ENCODE measurements at places on chromosomes 2 and 18.

DNA sequence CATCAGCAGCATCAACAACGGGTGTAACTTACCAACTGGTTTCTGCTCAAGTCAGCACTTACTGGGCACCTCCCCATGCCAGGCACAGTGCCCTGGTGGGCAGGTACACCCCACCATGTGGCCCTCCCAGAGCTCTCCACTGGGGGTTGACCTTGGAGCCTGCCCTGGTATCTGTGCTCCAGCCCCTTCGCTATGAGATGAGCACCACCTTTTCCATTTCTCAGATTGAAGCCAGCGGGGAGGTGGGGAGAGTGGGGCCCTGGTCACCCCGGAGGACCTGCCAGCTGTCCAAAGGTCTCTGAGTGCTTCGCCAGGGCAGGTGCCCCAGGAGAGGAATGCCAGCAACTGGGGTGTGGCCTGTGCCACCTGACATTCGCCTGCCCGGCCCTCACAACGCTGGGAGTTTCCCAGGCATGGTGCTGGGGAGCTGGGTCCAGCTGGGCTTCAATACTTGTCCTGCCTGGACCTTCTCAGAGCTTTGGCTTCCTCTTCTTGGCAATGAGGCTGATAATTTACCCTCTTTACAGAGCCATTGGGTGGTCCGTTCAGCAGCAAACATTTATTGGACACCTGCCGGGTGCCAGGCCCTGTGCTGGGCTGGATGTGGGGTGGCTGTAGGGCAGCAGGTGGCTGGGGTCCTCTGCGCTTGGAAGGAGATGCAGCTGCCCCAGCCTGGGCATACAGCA, 5.9 kb upstream of the ZAP70 start:
- no peak for DNase-seq

- DNase-seq, result no peak
These were observed 14.1 kb downstream of the MFF start for GRCh38 chr2:227339098-227339599.

- DNase-seq, result no peak
These were observed 37.4 kb downstream of the SMAD2 start for GRCh38 chr18:47893047-47893446.

GRCh38 chr2:129396980-129397599, 582.4 kb upstream of the RAB6C start:
- DNase-seq, result peak; percentile 21

GRCh38 chr2:45885171-45885621, 233.7 kb downstream of the PRKCE start:
- DNase-seq, result peak; percentile 20

GRCh38 chr18:76368976-76369375, 126.1 kb downstream of the ZNF516 start:
- DNase-seq, result no peak

DNA sequence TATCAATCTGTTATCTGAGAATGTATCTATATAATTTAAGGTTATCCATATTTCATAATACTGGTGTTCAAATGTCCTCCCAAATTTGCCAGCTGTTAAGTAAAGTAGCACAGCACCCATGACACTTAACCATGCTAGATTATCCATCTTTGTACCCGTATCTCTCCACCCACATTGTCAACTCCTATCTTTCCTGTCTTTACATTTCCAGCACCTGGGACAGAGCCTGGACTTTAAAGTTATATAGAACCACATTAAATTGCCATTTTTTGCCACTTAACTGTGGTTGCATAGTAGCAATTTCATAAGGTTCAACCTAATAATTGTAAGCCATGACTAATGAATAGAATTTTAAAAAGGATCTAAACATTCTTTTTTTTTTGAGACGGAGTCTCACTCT, 226.7 kb downstream of the NCKAP5 start:
- no peak for DNase-seq

DNA sequence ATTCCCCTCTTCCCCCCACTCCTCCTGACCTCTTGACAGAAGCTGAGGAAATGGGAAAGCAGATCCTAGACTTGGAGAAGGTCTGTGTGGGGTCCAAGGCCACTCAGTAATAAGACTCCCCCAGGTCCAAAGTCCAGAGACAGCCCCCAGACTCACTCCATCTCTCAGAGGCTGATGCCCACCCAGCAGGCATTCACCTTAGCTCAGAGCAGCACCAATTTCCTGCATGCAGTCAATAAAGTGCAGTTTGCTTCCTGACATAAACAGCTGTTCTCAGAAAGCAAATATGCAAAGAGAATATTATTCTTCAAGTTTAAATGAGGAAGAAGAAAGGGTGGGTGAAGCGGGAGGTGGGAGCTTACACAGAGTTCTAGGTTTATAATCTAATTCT, 84.1 kb upstream of the RTN4 start:
- DNase-seq, result no peak

GRCh38 chr2:64166637-64167420, 22.6 kb upstream of the PELI1 start:
- no peak for DNase-seq

- DNase-seq, result no peak
These were observed 4.2 kb upstream of the MYO7B start for GRCh38 chr2:127531221-127531648.

DNA sequence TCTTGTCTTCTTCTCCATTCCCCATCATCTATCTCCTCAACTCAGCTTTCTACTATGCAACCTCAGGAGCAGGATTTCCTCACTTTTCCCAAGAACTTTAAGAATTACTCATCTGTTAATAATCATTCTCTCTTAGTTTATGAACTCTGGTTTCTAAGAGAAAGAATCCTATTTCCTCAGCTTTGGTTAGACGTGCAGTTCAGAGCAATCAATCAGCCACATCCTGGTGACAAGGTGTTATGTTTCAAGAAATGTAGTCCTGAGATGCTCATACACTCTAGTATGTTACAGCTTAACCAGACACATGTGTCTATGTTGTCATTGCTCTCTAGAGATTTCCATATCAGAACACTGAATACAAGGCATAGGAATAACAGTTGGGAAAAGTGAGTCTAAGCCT, 277.9 kb downstream of the MBD2 start:
- no peak for DNase-seq
